Fibroblast of the aortic adventitia (primary cell): ENCODE measurements at places on chromosomes 2 and 18.

- DNase-seq: no peak
Observed at GRCh38 chr18:54952026-54952425, 7.2 kb downstream of the CCDC68 start.

DNA sequence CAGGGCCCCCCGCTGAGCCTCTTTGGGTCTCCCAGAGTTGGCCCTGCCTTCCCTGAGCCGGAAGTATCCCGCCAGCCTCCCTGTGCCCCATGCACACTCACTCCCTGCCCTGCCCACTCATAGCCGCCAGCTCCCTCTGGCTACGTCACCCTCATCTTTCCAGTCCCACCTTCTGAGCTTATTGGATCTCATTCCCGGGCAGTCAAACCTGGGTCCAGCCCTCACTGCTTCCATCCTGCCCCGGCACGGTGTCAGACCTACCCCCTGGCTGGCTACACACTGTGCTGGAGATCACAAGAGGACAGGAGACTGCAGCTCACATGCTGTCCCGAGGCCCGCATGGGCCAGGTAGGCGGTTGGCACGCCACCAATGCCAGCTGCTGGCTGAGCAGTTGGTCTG, 147.2 kb downstream of the ASB1 start:
- DNase-seq: no peak

GRCh38 chr2:207770602-207771404, 1.1 kb upstream of the FZD5 start:
- DNase-seq: no peak

DNA sequence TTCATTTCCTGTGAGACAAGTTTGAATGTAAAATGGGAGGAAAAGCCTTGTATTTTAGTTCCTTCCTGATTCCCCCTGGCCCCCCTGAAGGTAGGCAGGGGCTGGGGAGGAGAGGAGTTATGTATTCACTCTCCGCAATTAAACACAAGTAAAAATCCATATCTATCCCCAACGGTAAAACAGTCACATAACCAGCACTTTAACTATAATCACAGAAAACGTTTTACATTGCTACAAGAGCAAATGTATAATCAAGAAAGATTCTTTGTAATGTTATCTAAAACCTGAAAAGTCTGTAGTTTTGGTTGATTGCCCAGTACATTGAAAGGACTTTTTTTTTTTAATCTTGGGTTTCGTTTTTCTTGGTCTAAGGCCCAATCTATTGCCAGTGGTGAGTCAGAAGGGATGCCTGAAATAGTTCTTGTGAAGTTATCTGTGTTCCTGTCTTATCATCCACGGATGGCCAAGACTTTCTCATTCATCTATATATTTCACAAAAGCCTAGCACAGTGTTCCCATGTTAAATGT, 34.5 kb upstream of the CCNYL1 start:
- DNase-seq: peak; percentile 97

DNA sequence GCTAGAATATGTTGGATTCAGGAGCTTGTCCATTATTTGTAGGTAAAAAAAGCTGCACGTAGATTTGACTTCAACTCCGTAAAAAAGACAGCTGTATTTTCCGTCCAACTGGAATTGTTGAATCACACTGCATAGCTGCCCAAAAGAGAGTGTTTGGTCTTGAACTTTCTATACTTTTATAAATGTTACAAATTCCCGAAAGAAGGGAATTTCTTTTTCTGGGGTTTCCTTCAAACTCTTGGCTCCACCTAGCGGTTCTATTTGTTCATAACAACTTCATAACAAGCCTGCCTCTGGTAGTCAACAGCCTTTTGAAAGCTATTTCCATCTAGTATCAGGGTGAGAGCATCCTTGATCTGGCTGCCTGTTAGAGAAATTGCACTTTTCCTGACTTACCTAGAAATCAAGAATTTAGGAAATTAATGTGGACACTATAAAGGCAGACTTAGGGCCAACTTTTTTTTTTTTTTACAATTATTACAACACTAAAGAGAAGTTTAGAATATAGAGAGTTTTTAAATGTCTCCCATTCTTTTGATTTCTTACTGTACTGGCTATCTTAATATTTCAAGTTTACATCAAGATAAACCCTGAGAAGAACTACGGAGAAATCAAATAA, 48.1 kb downstream of the TMEM185B start:
- DNase-seq: peak; percentile 87

- peak; percentile 53 for DNase-seq
Observed at GRCh38 chr18:10748641-10749040, 222.8 kb downstream of the NAPG start.

DNA sequence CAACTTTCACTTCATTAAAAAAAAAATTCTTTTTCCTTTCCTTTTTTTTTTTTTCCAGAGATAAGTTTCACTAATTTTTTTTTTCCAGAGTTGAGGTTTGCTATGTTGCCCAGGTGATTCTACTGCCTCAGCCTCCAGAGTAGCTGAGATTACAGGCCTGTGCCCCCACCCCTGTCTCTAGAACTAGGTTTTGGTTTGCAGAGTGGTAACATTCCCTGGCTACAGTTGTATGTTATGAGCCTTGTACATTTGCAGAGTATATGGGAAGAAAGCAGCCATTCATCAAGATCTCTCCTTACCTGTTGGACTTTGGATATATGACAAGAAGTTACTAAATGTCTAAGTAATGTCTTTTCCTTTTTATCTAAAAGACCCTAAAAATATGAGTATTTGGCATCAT, 298.4 kb downstream of the MYCN start:
- DNase-seq: no peak

GRCh38 chr18:54736981-54737380, 91.3 kb upstream of the RAB27B start:
- DNase-seq: no peak

- DNase-seq: no peak
Observed at GRCh38 chr18:5173646-5174045, 23.4 kb downstream of the AKAIN1 start.

GRCh38 chr18:12014086-12014485, 32.8 kb downstream of the IMPA2 start:
- no peak for DNase-seq
